ENCODE measurements at places on chromosomes 6 and 20. TPM values are rescaled to one million over a fixed set of nuclear protein-coding genes. Genes with fewer than 3 reads are reported as not detected.

GRCh38 chr6:140082867-140083297, 708.4 kb upstream of the CITED2 start:
- no peak overlapping the region for H3K27ac ChIP-seq
- no peak for DNase-seq
- H3K4me3 ChIP-seq: no peak overlapping the region
- H3K36me3 ChIP-seq: no peaks in the 10 kb centered on the region

GRCh38 chr6:131331151-131331550, 195.9 kb downstream of the AKAP7 start:
- H3K4me3 ChIP-seq: no peak overlapping the region
- H3K4me1 ChIP-seq: peaks cover 18% of the 10 kb centered on the region
- H3K27me3 ChIP-seq: no peaks in the 10 kb centered on the region
- H3K27ac ChIP-seq: no peak overlapping the region
- no peaks in the 10 kb centered on the region for H3K36me3 ChIP-seq

- no peaks in the 10 kb centered on the region for H3K4me1 ChIP-seq
- no peaks in the 10 kb centered on the region for H3K36me3 ChIP-seq
- no peak overlapping the region for H3K4me3 ChIP-seq
- DNase-seq: no peak
- no peak overlapping the region for H3K27ac ChIP-seq
Observed at GRCh38 chr20:51360451-51361201, 181.9 kb downstream of the NFATC2 start.

- no peaks in the 10 kb centered on the region for H3K4me1 ChIP-seq
- H3K4me3 ChIP-seq: no peak overlapping the region
- no peak for DNase-seq
Observed at GRCh38 chr6:151478670-151479069, 15.1 kb upstream of the CCDC170 start.

DNA sequence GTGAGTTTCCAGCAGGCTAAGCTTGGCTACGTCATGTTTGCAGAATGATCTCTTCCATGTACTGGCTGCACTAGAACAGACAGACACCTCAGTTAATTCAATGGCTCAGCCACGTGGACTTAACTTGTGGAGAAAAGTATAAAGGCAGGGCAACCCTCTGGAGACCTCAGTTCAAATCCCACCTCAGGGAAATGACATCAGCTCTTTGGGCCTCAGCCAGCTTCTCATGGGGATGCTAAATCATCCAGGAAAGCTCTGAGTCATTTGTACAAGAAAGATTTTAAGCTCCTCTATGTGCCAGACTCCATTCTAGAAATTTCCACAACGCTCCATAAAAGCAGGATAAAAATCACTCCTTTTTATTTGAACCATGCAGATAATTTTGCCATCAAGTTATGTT, 128.5 kb upstream of the SALL4 start:
- H3K27me3 ChIP-seq: no peaks in the 10 kb centered on the region
- peaks cover 34% of the 10 kb centered on the region for H3K4me1 ChIP-seq
- DNase-seq: no peak

- DNase-seq: no peak
- no peaks in the 10 kb centered on the region for H3K36me3 ChIP-seq
- no peaks in the 10 kb centered on the region for H3K27me3 ChIP-seq
- no peak overlapping the region for H3K27ac ChIP-seq
Observed at GRCh38 chr20:59351157-59352040, 51.0 kb downstream of the EDN3 start.

- no peaks in the 10 kb centered on the region for H3K27me3 ChIP-seq
- peaks cover 8% of the 10 kb centered on the region for H3K4me1 ChIP-seq
- no peak overlapping the region for H3K4me3 ChIP-seq
- no peak overlapping the region for H3K27ac ChIP-seq
- H3K36me3 ChIP-seq: no peaks in the 10 kb centered on the region
- DNase-seq: no peak
Observed at GRCh38 chr6:106820412-106820852, 154.1 kb downstream of the CD24 start.

DNA sequence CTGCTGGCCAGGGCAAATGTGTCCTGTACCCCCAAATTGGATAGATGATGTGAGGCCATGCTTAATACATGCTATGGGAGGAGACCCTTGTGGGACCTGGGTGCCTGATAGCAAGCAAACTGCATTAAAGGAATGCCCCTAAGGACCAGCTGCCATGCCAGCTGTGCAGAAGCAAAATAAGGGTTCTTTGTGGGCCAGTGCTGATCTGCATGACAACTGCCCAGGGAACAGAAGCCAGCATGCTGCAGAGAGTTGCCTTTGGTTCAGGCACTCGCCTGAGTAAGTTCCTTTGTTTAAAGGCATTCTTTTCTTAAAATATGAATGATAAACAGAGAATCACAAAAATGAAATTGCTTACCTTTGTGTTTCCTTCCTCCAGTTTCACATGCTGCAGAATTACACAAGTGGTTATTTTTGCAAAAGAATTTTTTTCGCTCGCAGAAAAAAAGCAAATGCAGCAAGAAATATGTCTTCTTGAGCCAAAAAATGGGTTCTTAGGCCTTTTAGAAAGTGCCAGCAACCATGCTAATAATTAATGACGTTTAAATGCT, 6.9 kb upstream of the SYNDIG1 start:
- no peaks in the 10 kb centered on the region for H3K36me3 ChIP-seq
- H3K27ac ChIP-seq: no peak overlapping the region
- no peak overlapping the region for H3K4me3 ChIP-seq
- no peak for DNase-seq

DNA sequence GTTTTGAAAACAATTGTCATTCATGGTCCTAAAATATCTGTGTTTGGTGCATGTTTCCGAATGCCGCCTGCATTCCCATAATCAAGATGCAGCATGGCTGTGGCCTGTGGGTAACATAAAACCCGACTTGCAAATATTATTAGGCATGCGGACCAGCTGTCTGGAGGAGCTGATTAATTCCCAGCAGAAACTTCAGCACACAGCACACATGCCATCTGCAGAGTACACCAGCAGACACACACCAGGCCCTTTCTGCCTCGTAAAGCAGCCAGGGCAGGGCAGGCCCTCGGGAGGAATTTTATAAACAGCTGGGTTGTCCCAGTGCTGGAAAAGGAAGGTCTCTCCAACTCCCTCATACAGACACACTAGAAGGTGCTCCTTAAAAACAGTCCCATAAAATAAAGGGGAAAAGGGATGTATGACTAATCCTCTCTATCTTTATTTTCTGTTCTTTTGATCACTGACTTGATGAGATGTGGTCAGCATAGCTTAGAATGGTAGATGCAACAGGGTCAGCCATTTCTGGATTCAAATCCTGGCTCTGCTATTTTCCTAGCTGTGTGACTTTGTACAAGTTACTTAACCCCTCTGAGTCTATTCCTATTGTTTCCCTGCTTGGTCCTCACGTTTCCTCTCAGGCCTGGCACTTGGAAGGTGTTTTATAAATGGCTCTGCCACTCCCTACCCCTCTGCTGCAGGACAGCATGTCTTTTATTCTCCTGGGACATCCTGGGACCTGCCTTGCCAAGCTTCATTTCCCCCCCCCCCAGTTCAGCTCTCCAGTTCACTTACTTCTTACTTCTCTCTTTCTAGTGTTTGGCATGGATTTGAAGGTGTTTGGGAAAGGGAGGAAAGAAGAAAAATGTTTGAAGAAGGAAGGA, 85.9 kb upstream of the TRAF3IP2 start:
- H3K27me3 ChIP-seq: no peaks in the 10 kb centered on the region
- no peak overlapping the region for H3K4me3 ChIP-seq
- H3K36me3 ChIP-seq: no peaks in the 10 kb centered on the region
- peaks cover 13% of the 10 kb centered on the region for H3K4me1 ChIP-seq
- no peak for DNase-seq
- peak overlapping the region; percentile 51 for H3K27ac ChIP-seq

- DNase-seq: no peak
- H3K27me3 ChIP-seq: no peaks in the 10 kb centered on the region
- H3K4me1 ChIP-seq: peaks cover 15% of the 10 kb centered on the region
Observed at GRCh38 chr6:39111280-39111679, 3.7 kb downstream of the SAYSD1 start.

GRCh38 chr6:48151142-48151541, 40.1 kb upstream of the PTCHD4 start:
- H3K27me3 ChIP-seq: no peaks in the 10 kb centered on the region
- no peak overlapping the region for H3K4me3 ChIP-seq
- no peak for DNase-seq
- no peaks in the 10 kb centered on the region for H3K36me3 ChIP-seq
- H3K27ac ChIP-seq: no peak overlapping the region

GRCh38 chr6:142935553-142936517, 9.1 kb downstream of the HIVEP2 start:
- H3K4me1 ChIP-seq: no peaks in the 10 kb centered on the region
- DNase-seq: no peak
- no peaks in the 10 kb centered on the region for H3K36me3 ChIP-seq
- no peaks in the 10 kb centered on the region for H3K27me3 ChIP-seq
- H3K27ac ChIP-seq: no peak overlapping the region
- no peak overlapping the region for H3K4me3 ChIP-seq

DNA sequence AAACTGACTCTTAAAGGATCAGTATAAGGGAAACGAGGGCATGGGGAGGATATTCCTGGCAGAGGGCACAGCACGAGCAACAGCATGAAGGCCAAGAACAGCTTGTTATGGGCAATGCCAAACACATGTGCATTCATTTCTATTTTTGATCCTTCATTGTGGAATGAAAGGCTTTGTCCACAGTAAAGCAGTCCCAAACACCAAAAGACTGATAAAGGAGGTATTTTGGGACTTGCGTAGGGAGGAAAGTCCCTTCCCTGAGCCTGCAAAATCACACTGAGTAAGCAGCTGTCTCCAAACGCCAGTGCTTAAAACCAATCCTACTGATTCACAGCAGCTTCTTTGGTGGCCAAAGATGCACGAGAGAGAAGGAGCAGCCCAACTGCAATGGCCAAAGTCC, 138.2 kb downstream of the UNC5CL start:
- peaks cover 33% of the 10 kb centered on the region for H3K4me1 ChIP-seq
- no peak for DNase-seq
- H3K27me3 ChIP-seq: no peaks in the 10 kb centered on the region

DNA sequence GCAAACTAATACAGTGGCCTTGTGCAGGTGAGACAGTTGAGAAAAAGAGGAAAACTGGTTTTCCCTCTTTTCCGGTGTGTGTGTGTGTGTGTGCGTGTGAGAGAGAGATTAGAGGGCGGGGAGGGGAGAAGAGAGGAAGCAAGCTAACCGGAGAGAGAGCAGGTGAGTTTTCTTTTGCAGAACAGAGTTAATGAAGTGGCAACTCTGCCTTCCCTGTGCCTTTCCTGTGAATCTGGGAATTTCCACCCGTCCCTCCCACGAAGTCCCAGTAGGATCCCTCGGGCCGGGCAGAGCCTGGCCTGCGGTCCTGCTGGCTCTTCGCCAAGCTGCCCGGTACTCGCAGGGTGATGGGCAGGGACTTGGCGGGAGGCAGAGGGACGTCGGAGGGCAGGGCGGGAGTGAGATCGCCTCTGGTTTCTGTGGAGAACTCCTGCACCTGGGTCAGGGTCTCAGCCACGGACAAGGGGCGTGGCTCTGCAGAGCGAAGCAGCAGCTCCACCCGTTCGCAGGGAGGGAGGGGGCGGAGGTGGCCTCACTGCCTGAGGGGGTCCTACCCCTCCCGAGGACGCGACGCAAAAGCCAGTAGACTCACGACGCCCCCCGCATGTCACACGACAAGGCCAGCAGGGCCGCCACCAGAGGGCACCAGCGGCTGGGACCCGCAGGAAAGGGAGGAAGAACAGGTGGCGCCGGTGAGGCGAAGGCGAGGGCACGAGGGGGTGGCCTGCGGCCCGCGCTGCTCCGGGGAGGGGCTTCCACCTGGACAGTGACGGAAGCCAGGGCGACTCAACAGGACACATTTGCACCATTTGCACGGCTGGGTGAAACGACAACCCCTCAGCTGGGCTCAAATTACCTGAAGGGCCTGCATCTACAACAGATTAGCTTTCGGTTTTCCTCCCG, 51.2 kb upstream of the RNF182 start:
- H3K4me3 ChIP-seq: peak overlapping the region; percentile 53
- peaks cover 17% of the 10 kb centered on the region for H3K4me1 ChIP-seq
- peak; percentile 96 for DNase-seq
- H3K27ac ChIP-seq: peak overlapping the region; percentile 99

- no peaks in the 10 kb centered on the region for H3K27me3 ChIP-seq
- H3K4me3 ChIP-seq: no peak overlapping the region
- no peak for DNase-seq
- H3K36me3 ChIP-seq: no peaks in the 10 kb centered on the region
- H3K4me1 ChIP-seq: no peaks in the 10 kb centered on the region
- H3K27ac ChIP-seq: no peak overlapping the region
Observed at GRCh38 chr20:1254254-1254653, 11.8 kb upstream of the SNPH start.

GRCh38 chr6:125129354-125129753, 24.2 kb upstream of the TPD52L1 start:
- H3K27ac ChIP-seq: no peak overlapping the region
- no peaks in the 10 kb centered on the region for H3K4me1 ChIP-seq
- H3K36me3 ChIP-seq: no peaks in the 10 kb centered on the region

KCNK17 gene
- not detected for total RNA-seq

TPD52L1 gene
- 60.1 TPM for total RNA-seq

PROKR2 gene
- total RNA-seq: not detected

ZNF334 gene
- not detected for total RNA-seq

SFTA2 gene
- 6.6 TPM for total RNA-seq

FLOT1 gene
- 101 TPM for total RNA-seq

Data from Caco-2 (cell line).